Activated CD4-positive, alpha-beta T cell treated with anti-CD3 and anti-CD28 coated beads for 48 hours (primary cell): ENCODE measurements at places on chromosomes 3 and 15.

DNA sequence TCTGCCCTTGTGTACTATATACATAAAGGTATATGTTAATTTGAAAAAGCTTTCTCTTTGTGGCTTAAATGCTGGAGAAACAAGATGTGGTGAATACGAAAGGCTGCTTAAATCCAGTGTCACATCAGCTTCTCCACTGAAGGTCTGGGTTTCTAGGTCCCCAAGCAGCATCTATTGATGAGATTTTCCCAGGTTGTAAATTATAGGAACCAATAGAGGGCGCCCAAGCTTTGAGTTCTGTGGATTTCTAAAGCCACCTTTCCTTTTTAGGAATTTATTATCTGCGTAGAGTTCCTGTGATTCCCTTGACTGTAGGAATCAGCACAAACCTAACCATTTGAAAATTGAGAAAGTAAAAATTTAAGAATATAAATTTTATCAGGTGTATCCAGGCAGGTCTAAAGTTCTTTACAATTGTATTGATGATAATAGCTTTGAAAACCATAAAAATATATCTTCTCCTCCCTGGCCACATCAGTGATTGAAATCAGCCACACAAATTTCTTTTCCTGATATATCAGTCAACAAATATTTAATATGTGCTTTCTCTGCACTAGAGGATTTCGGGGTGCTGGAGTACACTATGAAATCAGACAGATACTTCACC is 88.3 kb upstream of the ADAMTSL3 start:
- DNase-seq = no peak

DNA sequence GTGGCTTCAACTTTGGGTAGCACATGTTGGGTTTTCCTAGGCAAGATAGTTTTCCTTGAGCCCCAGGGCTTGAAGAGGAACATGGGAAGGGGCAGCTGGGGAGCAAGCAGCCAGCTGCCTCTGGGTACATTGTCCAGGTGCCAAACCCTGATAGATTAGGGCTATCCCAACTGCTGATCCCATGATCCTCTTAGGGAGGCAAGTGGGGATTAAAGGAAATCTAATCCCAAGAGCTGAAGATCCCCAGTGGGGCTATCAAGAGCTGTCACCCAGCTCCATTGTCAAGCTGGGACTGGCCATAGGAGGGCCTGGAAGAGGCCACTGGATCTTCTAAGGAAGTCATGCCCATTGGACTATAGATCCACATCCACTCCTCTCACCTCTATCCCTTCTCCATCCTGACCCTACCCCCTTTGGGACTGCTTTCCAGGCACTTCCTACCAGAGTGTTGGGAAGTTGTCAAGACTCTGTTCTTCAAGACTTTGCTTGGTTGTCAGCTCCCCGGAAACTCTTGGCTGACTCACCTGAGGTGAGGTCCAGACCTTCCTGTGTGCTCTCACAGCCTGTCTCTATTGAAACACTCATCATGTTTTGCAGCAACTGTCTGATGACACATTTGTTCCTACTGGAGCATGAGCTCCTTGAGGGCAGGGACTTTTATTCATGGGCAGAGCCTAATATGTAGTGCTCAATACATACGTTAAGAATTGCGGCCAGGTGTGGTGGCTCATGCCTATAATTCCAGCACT is 5.9 kb downstream of the CAMK2N2 start:
- peak; percentile 53 for DNase-seq

- DNase-seq = no peak
Observed at GRCh38 chr3:146280864-146281263, 30.0 kb upstream of the PLSCR4 start.

DNA sequence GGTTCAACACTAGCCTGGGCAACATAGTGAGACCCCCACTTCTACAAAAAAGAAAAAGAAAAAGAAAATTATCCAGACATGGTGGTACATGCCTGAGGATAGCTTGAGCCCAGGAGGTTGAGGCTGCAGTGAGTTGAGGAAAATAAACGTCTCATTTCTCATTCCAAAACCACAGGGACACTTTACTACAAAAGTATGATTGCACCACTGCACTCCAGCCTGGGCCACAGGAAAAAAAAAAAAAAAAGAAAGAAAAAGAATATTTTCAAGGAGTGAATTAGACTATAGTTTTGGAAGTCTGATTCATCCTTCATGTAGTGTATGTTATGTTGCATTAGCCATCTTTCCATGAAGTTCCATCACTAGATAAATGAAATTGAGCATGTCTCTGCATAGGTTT is 149.5 kb upstream of the THBS1 start:
- DNase-seq = no peak

- peak; percentile 36 for DNase-seq
Observed at GRCh38 chr15:55846116-55846707, 103.3 kb upstream of the PRTG start.

GRCh38 chr3:140629357-140630137 is 48.3 kb upstream of the TRIM42 start:
- DNase-seq = no peak

DNA sequence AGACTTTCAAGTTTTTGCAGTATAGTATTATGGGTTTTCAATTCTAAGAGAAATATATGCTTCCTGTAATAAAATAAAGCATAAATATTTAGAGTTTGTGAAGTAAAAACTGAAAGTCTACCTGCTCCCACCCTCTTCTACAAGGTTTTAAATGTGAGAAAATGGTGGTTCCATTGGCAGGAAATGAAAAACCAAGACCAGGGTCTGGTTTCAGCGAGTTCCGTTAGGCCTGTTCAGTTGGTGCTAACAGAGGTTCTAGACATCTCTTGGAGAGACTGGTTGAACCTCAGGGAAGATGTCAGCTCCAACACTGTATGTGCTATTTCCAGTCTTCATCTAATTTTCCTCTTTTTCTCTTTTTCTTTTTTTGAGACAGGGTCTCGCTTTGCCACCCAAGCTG is 11.8 kb upstream of the MYO1E start:
- no peak for DNase-seq

DNA sequence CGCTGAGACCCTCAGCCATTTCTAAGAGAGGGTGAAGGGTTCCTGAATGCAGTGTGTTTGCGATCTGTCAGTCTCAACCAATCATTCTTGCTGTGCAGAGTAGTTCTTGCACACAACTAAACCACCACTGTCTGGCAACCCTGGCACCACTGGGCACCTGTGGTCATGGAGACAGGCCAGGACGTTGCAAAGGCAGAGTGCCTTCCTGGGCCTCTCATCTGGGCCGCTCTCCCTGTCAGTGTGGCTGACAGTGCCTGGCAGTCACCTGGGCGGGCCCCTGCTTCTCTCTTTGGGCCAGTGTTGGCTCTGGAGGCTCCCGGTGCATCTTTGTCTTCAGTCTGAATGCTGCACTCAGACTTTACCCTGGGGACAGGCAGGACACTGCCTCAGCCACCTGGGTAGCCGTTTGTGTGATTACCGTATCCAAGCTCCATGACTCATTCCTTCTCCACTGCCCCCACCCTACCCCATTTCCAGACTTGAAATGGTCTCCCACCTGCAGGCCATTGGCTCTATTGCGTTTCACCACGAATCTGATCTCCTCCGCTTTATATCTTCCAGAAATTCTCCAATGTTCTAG is 104.6 kb upstream of the KLF13 start:
- no peak for DNase-seq

GRCh38 chr15:77837649-77838025 is 204.9 kb upstream of the LINGO1 start:
- DNase-seq = no peak

DNA sequence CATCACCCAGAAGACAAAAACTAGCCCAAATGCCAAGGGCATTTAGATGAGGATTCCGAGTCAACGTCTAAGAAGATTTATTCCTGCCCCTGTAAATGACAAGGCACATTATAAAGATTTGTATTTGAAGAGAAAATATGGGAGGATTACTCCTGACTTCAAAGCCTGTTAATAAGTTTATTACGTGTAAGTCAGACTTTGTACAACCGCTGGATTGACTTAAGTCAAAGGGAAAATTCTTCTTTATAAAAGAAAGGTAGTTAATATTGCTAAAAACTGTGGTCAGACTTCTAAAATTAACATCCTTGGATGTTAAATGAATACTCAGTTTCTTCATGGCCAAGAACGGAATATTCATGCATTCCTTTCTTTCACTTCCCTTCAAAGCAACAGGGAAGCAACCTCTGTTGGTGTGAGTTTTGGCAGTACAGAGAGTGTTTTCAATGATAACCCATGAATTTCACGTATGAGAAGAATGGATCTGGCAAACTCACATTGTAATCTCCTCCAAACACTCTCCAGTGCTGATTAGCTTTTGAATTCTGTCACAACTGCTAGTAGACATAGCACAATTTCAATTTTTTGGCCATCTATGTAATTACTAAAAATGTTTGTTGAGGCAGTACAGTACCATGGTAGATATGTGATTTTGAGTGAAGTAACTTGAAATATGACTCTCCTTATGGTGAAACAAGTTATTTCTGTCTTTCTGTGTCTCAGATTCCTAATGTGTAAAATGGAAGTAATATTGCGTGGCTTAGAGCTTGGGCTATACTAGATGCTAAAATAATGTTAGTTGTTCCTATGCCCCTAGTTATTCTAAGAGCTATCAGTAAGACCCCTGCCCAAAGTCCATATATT is 62.0 kb downstream of the PLD1 start:
- no peak for DNase-seq

DNA sequence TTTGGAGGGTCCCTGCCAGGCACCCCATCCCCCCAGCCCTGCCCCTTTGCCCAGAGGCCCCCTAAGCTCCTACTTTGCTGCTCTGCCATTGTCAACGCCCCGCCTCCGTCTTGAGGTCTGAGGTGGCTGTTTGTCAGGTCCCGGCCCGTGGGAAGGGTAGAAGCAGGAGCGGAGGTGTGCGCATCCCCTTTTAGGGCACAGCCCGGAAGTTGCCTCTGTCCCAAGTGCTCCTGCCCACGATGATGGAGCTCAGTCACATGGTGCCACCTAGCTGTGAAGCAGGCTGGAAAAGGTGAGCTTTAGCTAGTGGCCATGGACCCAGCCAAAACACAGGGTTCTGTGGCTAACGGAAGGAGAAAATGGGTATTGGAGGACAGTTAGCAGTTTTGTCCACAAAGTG is 28.5 kb upstream of the LCTL start:
- DNase-seq = no peak

DNA sequence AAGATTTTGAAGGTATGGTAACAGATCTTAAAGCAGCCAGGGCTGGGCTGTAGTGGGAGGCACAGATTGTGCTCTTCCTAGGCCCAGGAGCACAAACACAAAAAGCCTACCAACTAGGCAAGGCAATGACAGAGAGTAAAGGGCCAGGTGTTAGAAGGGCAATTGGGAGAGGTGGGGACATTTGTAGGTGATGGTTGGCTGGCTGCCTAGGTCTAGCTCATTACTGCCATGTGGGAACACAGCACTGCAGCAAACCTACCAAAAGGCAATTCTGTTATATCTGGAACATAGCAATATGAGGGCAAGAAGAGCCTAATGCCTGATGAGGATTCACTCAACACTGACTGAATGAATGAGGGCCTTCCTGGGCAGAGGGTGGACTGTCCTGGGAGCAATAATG is 30.4 kb downstream of the ARHGEF3 start:
- DNase-seq = no peak

- no peak for DNase-seq
Observed at GRCh38 chr3:69540706-69541581, 155.1 kb upstream of the FRMD4B start.

- no peak for DNase-seq
Observed at GRCh38 chr3:62497156-62497555, 123.8 kb upstream of the FEZF2 start.

- no peak for DNase-seq
Observed at GRCh38 chr15:88438181-88438580, 29.0 kb downstream of the MRPL46 start.

GRCh38 chr15:32121384-32121695 is 91.0 kb downstream of the CHRNA7 start:
- DNase-seq = no peak

DNA sequence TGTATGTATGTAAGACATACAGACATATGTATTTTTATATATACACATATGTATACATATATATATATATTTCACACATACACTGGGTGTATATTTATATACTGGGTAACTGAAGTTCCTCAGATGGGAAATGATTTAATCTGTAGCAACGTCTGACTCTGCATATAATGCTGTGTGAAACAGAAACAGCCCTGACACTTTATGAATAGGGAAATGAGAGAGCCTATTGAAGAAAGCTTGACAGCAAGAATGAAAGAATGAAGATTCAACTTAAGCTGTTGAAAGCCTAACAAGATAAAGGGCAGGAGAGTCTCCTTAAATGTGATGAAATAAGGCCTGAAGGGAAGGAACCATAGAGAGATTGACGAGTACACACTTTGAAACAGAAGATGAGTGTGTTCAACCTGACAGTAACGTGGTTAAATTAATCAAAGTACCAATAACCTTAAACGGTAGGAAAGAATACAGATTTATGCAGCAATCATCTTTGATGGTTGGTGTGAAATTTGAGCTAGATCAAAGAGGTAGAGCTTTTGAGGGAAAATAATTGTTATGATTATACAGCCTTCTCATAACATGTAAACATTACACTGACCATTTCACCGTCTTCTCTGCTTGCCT is 169.9 kb downstream of the MECOM start:
- DNase-seq = no peak

GRCh38 chr3:184381261-184382224 is 1.7 kb downstream of the CHRD start:
- no peak for DNase-seq

GRCh38 chr3:137410028-137410427 is 354.1 kb upstream of the SOX14 start:
- no peak for DNase-seq

GRCh38 chr3:81936817-81937216 is 175.4 kb upstream of the GBE1 start:
- no peak for DNase-seq

DNA sequence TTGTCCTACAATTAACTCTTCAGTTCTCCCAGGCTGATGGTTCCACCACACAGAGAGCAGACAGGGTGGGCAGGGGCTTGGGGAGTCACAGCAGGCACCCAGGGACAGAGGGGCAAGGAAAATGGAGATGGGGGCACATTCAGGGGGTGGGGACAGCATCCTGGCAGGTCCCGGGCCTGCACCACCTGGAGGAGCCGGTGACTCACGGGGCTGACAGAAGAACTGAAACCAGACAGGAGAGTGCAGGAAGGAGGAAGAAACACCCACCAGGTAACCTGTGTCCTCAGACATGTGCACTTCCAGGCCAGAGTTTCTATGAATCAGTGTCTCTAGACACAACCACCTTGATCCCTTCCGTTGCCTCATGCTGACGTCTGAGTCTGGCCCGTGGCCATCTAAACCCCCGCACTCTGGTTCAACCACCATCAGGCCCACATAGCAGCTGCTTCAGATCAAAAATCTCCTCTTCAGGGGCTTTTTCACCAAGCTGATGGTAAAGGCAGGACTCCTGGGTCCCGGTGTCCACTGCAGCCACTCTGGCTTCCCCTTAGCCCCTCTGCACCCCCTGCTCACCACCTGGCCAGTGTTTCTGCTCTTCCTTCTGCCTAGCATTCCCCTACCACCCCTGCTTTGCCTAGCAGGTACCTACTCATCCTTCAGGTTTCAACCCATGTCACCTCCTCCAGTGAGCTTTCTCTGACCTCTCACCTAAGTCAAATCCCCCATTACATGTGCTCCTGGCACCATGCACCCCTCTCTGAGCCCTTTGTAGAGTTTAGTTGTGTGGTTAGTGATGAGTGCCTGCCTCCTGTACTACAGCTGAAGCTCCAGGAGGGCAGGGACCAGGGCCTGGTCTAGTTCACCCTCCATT is 16.5 kb upstream of the CYP11A1 start:
- peak; percentile 88 for DNase-seq

- no peak for DNase-seq
Observed at GRCh38 chr3:177084616-177085015, 112.7 kb downstream of the TBL1XR1 start.
